Stimulated activated CD8-positive, alpha-beta memory T cell treated with anti-CD3 and anti-CD28 coated beads, Interleukin-4, amount 100 ng/mL, for 1 hour (primary cell): ENCODE measurements at places on chromosomes 2 and 18.

DNA sequence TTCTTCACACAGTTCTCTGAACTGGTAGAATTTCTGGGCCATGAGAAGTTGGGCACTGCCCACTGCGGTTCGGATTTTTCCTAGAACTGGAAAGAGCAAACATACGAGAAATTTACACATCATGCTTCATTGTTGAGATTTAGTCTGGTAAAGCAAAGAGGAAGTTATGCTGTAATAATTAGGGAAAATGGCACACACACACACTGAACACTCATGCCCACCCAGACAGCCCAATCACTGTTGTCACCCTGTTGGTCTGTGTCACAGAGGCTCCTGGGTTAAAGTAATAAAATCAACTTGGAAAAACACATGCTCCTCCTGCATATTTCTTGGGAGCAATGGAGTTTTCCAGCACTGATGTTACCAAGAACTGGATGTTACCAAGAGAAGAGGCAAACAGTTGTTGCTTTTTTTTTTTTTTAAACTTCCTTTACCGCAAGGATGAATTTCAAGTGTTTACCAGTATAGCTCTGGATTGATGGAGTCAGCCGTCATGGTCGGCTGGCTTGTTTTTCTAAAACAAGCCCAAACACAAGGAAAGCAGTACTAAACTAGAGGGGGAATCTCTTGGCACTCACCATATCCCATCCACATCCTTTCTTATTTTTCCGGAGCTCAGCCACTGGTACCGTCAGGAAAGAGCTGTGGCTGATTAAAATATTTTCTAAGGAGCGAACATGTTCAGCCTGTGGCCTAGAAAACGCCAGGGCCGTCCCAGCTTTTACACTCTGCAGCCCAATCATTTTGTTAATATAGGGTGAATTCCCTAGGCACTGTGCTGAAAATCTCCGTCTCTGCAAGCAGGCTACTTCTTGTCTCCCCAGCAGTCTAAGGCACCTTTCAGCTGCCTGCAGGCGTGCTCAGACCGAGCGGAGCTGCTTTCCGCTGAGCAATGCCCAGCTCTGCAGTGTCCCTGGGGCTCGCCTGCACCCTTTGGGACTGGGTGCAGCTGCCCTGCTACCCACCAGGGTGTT, 58.9 kb downstream of the TGIF1 start:
- DNase-seq, result no peak

DNA sequence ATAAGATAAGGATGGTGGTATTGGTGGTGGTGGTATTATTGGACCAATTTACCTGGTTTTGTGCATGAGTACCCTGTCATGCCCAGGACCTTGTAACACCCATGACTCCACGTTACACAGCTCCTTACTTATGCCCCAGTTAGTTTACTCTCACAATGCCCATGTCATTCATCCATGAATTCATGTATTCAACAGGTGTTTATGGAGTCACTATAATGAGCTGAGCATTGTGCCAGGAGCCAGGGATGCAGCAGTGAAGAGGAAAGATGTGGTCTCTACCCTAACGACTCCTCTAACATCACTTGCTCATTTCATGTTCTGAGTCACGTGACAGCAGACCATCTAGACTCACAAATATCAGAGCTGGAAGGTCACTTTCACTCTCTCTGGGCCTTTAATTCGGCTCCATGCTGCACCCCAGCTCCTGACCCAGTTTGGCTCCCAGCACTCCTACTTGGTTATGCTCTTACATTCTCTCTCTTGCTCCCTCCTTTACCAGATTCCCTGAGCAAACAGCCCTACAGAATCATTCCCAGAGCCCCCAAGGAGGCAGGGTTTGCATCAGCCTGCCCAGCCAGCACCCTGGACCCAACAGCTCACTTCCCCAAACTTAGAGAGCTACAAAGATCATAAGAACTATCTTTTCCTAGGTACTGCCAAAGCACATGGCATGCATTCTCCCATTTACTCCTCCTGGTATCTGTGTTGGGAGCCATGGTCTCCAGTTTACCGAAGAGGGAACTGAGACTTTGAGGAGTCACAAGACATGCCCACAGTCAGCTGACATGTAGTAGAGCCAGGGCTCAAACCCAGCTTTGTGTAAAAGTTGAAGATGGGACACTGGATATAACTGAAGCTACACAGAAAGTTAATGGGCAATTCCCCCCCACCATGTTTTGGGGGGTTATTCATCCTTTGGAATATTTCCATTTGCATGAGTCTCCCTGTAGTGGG, 449.9 kb downstream of the LRATD1 start:
- DNase-seq, result no peak

DNA sequence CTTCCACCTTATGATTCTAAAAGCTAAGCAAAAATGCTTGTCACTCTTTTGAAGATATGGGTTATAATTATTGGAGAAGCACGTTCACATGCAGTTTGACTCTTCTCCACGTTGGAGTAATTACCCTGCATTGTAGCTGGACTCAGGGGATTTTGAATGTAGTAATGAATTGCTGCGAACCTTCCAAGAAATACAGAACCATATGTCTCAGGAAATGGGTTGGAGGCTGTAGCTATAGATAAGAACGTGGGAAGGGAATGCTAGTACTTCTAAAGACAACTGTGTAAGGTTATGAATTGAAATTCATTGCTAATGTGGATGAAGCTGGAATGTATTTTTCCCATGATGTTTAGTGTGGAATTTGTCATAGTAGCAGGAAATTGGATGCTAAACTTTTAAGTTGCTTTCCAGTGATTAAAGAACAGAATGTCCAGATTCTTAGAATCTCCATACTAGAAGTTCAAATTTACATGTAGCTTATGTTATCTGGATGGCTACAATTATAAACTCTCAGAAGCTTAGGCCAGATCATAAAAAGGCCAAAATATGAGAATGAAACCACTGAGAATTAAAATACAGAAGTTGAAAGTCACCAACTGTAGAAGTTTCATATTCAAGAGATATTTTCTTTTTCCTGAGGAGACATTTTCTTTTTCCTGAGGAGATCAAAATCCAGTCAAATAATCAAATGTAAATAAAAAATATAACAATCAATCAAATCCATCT, 27.3 kb upstream of the SPOPL start:
- no peak for DNase-seq

GRCh38 chr18:23939896-23940295, 74.7 kb upstream of the TTC39C start:
- no peak for DNase-seq

DNA sequence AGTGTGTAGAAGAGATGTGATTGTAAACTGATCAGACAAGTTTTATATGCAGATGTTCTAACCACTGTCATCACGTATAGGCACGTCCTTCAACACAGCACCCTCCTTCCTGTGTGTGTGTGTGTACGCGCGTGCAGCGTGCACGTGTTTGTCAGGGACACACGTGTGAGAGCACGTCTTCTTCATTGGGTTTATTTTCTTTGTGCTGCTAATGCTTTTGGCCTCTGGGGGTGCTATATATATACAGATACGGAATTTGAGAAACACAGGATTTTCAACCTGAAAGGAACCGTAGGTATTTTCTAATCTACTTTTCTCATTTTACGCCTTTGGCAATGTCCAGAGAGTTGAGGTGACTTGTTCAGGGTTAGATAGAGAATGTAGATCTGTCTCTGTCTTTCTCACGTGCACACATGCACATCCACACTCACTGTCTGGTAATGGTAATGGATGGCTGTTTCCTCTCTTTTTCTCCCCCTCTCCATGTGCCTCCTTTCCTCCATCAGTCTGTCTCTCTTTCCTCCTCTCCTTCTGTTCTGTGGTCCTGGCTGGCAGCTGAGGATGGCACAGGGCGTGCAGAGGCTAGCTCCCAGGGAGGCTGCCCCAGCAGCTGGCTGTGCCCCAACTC, 13.4 kb upstream of the CELF4 start:
- no peak for DNase-seq

DNA sequence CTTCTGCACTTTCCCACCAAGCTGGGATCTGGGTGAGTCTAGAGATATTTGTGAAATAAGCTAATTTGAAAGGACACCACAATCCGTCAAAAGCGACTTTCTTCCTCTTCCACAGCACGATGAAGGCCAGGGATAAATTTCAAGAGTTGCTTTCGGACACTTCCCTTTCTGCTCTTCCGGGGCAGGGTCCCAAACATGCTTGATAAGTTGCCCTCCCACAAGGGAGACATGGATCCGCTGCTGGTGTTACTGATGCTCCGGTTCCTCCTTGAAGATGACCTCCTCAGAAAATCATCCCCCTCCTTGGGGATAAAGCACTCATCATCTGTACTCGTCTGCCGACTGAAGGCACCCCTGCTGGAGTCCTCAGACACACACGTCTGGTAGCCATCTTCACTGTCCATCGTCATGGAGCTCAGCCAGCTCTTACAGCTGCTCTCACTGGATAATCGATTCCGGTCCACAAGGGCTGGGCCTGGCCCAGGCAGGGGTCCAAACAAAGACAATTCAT, 28.2 kb downstream of the CYTIP start:
- no peak for DNase-seq

- no peak for DNase-seq
Measured at GRCh38 chr2:205906419-205906818, 179.6 kb downstream of the INO80D start.

DNA sequence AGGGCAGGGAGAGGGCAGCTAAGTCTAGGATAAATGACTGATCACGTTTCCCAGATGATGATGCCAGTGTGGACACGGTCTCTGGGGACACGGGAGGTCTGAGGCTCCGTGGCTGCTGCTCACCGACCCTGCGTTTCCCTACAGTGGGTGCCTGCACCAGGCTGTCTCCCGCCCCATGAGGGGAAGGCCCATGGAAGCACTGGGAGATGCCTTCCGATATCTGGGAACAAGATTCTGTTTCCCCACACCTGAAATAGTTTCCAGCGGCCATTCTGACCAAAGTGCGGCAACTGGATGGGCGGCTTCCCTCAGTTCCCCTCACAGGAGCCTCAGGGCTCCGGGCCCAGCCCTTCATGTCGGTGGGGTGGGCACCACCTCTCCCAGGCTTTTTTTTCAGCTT, 83.1 kb downstream of the EDAR start:
- no peak for DNase-seq

DNA sequence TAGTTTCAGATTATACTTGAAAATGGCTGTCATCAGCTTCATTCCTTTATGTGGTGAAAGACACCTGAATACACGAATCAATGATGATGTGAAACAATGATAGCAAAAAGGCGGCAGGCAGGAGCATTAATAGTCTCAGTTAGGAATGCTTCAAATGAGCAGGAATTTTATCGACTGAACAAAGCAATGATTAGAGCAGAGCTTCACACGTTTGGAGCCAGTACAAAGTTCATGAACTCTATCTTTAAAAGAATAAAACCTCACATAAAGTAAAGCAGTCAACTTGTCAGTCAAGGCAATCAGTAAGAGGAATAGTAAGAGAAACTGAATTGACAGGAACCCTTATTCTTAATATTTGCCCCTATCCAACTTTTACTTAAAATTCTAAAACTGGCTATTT, 78.4 kb upstream of the SERTAD2 start:
- no peak for DNase-seq

- DNase-seq, result no peak
Measured at GRCh38 chr2:192978395-192978794, 783.7 kb upstream of the TMEFF2 start.

DNA sequence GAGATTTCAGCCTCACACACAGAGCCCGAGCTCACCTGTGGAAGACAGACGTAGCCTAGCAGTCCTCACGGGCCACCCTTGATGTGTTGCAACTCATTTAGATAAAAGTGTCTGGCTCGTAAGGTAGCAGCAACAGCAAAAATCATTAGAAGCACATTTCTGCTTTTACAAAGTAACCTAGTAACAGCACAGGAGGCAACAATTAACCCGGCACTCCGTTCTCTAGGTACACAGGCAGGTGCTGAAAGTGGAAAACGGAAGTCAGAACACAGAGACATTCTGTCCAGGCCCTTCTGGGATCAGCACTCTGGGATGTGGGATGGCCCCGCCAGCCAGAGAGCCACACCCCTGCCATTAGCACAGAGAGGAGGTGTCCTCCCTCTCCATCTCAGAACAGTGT, 99.3 kb downstream of the KLHL29 start:
- DNase-seq, result no peak

DNA sequence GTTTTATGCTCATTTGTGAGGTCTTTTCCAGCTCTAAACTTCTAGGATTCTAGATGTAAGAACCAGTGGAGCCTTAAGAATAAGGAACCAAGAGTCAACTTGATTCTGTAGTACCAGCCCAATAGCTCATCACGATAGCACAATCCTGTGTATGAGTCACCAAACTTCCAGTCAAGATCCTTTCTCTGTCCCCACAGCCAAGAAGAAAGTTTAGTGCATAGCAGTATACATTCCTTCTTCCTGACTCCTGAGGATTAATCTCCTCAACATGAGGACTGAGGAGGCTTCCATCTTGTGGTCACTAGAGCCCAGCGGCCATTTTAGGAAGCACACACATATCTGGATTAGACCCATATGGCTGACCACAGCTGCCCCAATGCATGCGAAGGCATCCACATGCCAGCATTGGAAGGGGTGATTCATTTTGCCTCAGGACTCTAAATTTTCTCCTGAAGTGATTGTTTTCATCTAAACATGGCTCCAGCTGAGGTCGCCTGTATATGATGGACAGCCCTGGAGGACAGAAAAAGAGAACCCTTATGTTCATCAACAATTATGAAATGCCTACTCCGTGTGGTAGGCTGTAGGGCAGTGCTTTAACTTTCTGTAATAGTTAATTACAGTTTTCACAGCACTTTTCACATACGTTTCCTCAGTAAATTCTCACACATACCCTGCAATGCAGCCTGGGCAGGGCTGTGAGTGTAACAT, 53.5 kb downstream of the RASGRP3 start:
- DNase-seq, result no peak

GRCh38 chr2:107334306-107334705, 448.3 kb upstream of the ST6GAL2 start:
- no peak for DNase-seq

- no peak for DNase-seq
Measured at GRCh38 chr2:181575024-181575649, 81.8 kb downstream of the CERKL start.
